Cerebellar nuclear complex (tissue), 1 donor: ENCODE measurements at places on chromosomes 3 and 15.

DNA sequence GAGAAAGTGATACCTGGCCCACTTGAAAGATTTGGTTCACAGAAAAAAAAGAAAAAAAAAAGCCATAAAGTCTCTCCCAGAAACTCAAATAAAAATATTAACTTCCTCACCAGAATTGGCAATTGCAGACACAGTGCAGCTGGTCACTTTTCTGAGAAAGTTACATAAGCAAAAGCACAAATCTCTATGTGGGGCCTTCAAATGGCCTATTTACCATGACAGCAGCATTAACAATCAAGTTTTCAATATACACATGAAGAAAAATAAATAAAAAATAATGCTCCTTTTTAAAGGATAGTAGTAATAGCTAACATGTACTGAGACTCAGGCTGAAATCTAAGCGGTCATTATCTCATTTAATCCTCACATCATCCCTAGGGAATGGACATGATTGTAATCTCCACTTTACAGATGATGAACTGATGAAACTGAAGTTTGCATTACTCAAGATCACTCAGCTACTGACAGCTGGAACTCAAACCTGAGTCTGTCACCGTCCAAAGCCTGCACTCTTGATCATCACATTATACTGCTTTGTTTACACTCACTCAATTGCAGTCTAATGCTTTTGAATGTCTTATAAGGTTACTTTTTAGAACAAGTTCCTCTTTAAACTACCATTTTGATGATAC, 3.3 kb downstream of the NPTN start:
- no peak for DNase-seq

- DNase-seq, result peak; percentile 47
These were observed 106.7 kb downstream of the GABRB3 start for GRCh38 chr15:26665957-26666791.

GRCh38 chr15:68278345-68278594, 725 bp downstream of the FEM1B start:
- no peak for DNase-seq

DNA sequence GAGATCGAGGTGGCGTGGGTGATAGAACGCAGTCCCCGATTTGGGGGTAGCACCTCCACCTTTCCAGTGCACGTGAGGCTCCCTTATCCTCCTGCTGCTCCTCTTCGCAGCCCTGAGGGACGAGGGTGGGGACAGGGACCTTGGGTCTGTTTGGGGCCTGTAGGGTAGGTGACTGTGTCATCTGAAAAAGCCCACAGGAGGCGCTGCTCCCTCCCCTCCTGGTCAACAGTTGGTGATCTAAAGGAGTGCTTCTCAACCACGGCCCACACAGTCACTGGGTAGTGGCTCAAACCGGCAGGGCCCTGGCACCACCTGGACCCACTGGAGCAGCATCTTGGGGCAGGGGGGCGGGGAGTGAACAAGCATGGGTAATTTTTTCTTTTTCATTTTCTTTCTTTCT, 7.1 kb downstream of the LRRK1 start:
- DNase-seq, result no peak
